ENCODE measurements at places on chromosomes 1 and 21. TPM values are rescaled to one million over a fixed set of nuclear protein-coding genes. Genes with fewer than 3 reads are reported as not detected.

- DNase-seq, result no peak
These were observed 95.2 kb downstream of the PSMG1 start for GRCh38 chr21:39088031-39088370.

DNA sequence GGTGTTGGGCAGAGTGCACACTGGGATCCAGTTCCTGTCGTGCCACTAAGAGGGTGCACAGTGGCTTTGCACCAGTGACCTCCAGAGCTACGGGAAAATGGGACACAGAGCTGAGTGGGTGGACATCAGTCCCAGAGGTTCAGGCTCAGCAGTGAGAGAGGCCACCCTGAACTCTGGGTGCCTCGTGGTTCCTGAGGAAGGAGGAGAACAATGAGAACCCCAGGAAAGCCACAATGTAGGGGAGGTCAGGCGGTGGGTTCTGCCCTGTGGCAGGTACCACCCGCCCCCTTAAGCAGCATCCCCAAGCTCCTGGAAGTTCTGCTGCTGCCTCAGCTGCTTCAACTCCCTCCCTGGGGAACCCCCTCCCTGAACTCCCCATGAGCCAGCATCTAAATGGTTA is 112.2 kb downstream of the GRIK3 start:
- no peak for DNase-seq

DNA sequence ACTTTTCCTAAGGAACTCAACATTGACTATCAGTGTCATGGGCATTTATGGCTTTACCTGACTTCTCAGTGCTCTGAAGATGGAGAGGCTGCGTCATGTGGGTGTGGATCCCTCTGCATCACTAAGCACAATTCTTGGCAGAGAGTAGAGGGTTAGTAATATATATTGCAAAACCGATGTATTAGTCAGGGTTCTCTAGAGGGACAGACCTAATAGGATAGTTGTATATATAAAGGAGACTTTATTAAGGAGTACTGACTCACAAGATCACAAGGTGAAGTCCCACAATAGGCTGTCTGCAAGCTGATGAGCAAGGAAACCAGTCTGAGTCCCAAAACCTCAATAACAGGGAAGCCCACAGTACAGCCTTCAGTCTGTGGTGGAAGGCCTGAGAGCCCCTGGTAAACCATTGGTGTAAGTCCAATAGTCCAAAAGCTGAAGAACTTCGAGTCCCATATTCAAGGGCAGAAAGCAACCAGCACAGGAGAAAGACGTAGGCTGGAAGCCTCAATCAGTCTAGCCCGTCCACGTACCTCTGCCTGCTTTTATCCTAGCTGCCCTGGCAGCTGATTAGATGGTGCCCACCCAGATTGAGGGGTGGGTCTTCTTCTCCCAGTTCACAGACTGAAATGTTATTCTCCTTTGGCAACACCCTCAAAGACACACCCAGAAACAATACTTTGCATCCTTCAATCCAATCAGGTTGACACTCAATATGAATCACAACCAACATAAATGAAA is 159.7 kb upstream of the NRIP1 start:
- DNase-seq, result no peak

- no peak for DNase-seq
These were observed 323.8 kb downstream of the AMY1C start for GRCh38 chr1:104073463-104073902.

GRCh38 chr1:184568148-184568547 is 181.3 kb downstream of the C1orf21 start:
- no peak for DNase-seq

GRCh38 chr1:168312718-168313604 is 32.3 kb downstream of the TBX19 start:
- no peak for DNase-seq

Gene OR2L13
- not detected for total RNA-seq

- DNase-seq, result no peak
These were observed 797.6 kb downstream of the ADGRL2 start for GRCh38 chr1:82598337-82598736.

DNA sequence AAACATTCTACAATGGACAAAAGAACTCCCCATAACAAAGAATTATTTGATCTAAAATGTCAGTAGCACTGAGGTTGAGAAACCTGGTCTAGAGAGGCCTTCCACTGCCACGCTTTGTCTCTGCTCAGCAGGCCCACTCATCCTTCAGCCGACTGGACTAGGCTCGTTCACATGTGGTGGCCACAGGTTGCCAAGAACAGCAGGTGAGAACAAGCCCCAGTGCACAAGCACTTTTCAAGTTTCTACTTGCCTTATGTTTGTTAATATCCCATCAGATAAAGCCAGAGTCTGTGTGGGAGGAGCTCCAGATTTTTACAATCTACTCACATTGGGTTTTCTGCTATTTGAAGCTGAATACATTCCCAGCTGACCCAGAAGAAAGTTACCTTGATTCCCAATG is 9.1 kb upstream of the EFHD2 start:
- DNase-seq, result no peak

DNA sequence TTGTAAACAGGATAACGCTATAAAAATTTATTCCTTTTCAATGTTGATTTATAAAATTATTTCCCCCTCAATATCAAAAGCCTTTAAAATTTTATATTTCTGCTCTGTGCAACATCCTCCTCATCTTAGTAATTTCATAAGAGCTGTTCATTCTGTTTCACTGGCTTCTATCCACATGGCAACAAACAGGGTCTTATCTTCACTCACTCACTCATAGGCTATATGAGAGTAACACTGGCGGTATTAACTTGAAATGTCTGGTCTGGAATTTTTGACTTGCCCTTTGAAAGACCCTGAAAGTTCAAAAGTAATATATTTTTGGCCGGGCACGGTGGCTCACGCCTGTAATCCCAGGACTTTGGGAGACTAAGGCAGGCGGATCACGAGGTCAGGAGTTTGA is 77.4 kb upstream of the KRTAP11-1 start:
- no peak for DNase-seq

Gene CHODL
- total RNA-seq, result not detected

GRCh38 chr1:78370779-78371482 is 119.8 kb upstream of the PTGFR start:
- no peak for DNase-seq

Gene TFAP2E
- total RNA-seq, result not detected

Gene ARF1
- total RNA-seq, result 212 TPM

GRCh38 chr1:173561263-173561662 is 41.6 kb downstream of the SLC9C2 start:
- no peak for DNase-seq

DNA sequence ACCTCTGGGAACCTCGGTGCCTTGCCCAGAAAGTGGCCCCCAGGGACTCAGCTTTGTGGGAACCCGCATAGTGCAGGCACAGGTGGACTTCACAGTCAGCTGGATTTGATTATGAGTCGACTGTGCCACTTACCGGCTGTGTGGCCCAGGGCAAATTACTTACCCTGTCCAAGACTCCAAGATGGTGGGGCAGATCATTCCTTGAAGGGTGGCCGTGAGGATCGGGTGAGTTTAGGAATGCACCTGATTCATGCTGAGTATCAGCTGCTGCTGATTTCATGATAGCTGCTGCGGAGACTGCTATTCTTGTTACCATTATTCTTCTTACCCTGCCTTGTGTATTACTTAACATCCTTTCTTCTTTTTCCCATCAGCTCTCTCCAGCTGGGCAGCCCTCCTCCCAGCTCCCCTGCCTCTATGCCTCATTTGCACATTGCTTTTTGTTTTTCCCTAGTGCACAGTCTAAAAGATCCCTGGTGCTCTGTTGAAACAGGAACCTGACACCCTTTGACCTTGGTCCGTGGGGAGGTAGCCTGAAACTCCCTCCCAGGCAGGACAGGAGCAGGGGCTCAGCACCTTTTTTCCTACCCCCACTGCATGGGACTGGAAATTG is 40.5 kb upstream of the FHAD1 start:
- DNase-seq, result no peak

- DNase-seq, result no peak
These were observed 18.5 kb upstream of the LRRC53 start for GRCh38 chr1:74530892-74531291.

DNA sequence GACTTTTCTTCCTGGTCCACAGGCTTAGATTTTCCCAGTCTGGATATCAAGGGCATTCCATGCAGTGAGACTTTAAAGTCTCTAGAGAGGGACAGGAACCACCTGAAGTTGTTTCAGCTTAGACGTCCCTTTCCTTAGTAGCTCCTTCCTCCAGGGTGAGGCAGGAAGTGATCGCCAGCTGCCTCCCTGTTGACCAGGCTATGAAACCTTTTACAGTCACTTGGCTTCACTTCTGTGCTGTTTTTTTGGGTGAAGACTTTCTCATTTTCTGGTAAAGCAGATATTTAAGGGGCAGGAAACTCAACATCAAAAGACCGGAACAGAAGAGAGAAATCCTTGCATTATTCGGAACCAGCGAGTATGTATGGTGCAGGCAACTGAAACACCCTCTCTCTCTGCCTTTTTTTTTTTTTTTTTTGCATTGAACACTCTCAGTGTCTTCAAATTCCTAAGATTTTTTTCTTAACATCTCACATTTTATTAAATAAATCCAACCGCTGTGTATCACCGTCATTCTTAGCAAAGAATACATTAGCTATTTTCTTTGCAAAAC is 234.6 kb upstream of the IRF2BP2 start:
- DNase-seq, result peak; percentile 89

GRCh38 chr1:3141836-3142235 is 72.8 kb downstream of the PRDM16 start:
- no peak for DNase-seq

Measured in SJSA1 (cell line).